Effector CD8-positive, alpha-beta T cell (primary cell): ENCODE measurements at places on chromosomes 7 and 10.

- no peak for DNase-seq
Observed at GRCh38 chr7:148115308-148115707, 475.3 kb upstream of the C7orf33 start.

GRCh38 chr10:17241611-17242333, 13.7 kb downstream of the VIM start:
- DNase-seq: no peak

DNA sequence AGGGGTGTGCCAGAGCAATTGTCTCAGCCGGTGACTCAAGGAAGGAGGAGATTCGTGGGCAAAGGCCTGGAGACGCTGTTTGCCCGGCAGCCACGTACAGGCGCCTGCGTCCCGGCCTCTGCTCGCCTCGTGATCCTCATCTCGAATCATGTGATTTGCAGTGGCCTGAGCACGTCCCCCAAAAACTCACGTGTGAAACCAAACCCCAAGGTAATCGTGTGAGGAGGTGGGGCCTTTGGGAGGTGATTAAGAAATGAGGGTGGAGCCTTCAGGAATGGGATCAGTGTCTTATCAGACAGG, 226.8 kb downstream of the TCERG1L start:
- no peak for DNase-seq

GRCh38 chr7:3028071-3028757, 15.5 kb downstream of the CARD11 start:
- DNase-seq: no peak

DNA sequence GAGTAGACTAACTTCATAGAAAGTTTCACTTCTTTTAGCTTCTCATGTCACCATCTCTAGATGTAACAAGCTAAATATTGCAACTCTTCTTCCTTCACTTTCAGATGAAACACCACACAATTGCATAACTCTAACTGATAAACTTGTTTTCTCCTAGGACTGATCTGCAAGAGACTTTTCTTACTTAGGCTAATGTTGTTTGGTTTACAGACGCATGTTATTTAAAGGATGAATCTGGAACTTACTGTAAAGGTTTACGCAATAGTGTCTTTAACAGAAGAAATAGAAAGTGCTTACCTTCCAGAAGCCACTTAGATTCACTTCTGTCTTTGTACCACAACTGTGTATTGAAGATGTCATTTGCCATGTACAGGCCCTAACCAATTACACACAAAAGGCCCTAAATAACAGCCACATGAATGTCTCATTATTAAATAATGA, 22.1 kb upstream of the ZC3HAV1 start:
- no peak for DNase-seq

DNA sequence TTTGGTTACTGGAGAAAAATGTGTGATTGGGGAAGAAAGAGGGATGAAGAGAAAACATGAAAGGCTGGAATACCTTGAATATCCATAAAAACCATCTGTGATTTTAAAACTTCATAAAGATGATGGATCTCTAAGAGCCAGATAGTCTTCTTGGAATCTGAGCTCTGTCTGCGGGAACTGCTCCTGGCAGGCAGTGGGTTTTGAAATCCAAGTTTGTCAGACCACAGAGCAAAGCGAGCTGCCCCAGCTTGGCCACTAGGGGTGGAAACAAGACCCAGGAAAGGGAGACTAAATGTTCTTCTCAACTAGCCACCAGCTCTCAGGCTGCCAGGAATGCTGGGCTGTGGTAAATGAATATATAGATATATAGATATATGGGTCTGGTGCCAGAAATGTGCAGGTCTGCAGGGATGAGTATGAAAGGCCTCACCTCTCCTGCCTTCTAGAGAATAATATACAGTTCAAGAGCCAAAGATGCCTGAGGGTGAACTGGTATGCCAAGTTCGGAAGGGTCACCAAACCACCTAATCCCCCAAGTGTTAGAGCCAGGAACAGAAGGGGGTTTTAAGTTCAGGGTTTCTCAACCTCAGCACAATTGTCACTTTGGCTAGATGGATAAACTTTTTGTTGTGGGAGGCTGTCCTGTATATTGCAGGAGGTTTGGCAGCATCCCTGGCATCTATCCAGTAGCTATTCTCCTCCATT, 208.8 kb downstream of the KCNMA1 start:
- no peak for DNase-seq

- DNase-seq: no peak
Observed at GRCh38 chr7:98860071-98860470, 9.7 kb downstream of the TMEM130 start.

- no peak for DNase-seq
Observed at GRCh38 chr10:1348773-1349050, 292.5 kb downstream of the WDR37 start.

DNA sequence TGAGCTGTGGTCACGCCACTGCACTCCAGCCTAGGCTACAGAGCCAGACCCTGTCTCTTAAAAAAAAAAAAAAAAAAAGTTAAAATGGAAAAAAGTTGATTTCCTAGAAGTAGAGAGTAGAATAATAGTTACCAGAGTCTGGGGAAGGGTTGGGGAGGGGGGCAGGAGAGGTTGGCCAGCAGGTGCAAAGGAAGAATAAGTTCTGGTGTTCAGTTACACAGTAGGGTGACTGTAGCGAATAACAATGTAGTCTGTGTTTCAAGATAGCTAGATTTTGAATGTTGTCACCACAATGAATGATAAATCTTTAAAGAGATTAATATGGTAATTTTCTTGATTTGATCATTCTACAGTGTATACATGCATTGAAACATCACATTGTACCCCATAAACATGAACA, 142.9 kb downstream of the NRF1 start:
- DNase-seq: no peak

DNA sequence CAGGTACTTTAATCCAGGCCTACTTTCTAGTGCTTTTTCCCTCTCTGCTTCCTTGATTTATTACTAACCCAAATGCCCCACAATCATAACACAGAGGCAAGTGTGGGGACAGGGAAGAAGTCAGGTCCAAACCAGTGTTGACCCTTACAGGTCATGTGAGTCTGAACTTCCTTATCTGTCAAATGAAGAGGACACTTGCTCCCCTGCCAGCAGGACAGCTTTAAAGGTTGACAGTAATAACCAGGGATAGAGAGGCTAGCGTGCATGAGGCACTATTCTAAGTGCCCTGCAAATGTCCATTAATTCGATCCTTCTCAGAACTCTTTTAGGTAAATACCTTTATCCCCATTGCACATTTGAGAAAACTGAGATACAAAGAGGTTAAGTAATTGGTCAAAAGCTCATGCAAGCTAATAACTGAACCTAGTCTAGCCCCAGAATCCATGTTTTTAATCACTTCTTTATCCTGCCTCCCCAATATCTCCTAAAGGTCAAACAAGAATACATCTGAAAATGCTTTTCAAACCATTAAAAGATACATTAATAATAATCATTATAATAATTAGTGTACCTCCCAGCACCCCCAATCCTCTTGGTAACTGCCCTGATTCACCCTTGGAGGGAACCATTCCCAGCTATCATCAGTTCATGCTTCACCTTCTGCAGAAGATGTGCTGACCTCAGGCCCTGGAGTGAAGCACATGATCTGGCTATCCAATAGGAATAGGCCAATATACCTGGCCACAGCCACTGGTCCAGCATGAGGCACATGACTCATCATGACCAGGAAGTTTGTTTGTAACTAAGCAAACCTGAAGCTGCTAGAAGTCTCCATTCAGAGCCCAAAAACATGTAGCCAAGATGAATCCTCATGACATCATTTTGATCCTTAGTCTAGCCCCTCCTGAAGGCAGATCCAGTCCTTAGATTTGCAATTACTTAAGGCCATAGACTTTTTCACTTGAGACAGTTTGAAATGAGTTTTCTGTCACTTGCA, 40.7 kb downstream of the SGMS1 start:
- no peak for DNase-seq

GRCh38 chr7:158759749-158760444, 55.3 kb upstream of the NCAPG2 start:
- DNase-seq: no peak

DNA sequence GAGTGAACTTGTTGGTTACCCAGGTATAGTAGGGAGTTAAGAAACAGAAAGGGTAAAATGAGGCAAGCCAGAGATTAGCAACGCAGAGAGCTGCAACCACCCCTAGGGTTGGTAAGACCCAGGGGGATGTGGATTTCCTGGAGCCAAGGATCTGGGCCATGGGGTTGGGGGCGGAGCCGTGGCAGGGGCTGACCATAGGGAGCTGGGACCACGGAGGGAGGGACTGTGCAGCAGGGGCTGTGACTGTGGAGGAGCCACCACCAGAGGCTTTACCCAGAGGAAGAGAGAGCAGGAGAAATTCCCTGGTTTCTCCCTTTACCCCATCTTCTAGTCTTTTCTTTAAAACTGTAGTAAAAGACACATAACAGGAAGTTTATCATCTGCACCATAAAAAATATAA, 58.6 kb upstream of the BAIAP2L1 start:
- DNase-seq: no peak

DNA sequence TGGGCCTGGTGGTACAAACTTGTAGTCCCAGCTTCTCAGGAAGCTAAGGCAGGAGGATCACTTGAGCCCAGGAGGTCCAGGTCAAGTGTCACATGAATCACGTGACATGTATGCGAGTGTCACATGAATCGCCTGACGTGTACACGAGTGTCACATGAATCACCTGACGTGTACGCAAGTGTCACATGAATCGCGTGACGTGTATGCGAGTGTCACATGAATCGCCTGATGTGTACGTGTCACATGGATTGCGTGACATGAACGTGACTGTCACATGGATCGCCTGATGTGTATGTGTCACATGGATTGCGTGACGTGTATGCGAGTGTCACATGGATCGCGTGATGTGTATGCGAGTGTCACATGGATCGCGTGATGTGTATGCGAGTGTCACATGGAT, 9.5 kb upstream of the ADARB2 start:
- no peak for DNase-seq

GRCh38 chr7:137977173-137977572, 24.7 kb downstream of the CREB3L2 start:
- no peak for DNase-seq

DNA sequence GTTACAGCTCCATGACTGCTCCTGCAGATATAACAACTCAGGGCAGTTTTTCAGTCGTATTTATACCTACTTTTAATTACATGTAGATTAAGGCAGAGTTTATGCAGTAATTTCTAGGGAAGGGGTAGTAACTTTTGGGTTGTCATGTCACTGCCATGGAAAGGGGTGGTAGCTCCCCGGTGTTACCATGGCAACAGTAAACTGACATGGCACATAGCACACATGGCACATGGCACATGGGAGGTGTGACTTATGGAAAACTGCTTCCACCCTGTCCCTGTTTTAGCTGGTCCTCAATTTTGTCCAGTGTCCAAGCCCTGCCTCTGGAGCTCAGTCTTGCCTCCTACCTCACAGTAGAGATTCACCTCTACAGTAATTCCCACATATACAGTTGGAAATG, 3.9 kb upstream of the TOMM7 start:
- DNase-seq: no peak

DNA sequence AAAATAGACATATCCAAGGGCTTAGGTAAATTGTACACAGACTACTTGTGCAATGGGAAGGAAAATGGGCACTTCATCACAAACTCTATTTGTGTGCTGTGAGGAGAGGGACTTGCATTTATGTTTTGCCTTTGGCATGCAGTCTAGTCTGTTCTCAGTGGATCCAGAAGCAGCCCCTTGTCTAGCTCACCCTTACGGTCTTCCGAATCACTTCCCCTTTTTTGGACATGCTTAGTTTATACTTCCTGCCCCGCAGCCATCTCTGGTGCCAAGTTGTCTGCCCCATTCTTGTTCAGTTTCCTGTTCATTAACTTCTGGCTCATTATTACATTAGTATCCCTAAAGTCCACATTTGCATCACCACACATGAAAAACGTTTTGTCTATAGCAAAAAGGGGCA, 161.6 kb downstream of the NRCAM start:
- DNase-seq: no peak

DNA sequence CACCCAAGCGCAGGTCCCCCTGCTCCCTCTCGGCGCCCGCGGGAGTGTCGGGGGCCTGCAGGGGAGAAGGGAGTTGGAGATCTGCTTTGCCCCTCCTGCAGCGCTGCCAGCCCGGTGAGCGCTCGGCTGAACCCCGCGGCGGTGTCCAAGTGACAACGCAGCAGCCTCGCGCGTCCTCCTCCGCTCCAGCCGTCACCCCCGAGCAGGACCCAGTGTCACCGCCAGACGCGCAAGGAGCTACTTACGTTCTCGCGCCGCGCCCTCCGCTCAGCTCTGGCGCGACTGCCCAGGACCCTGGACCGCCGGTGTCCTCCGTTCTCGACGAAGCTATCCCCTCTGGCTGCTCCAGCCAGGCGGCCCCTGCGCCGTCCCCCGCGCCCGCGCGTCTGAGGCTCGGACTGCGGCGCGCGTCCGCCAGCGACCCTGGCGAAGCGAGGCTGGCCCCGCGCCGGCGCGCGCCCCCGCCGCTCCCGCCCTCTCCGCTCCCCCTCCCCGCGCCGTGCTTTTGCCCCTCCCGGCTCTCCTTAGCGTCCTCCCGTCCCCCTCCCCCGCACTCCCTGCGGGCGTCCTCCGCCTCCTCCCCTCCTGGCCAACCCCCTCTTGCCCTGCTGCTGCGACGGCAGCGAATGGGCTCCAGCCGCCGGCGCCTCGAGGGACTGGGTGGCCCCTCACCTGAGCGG, at the start of gene NRCAM:
NRCAM (minus strand) TSS at position 439 of the 680 bp plus-strand sequence. CDS start 216,372 bp downstream, outside the sequence.
- peak; percentile 64 for DNase-seq

- peak; percentile 52 for DNase-seq
Observed at GRCh38 chr7:1579481-1580421, 9.9 kb upstream of the PSMG3 start.

DNA sequence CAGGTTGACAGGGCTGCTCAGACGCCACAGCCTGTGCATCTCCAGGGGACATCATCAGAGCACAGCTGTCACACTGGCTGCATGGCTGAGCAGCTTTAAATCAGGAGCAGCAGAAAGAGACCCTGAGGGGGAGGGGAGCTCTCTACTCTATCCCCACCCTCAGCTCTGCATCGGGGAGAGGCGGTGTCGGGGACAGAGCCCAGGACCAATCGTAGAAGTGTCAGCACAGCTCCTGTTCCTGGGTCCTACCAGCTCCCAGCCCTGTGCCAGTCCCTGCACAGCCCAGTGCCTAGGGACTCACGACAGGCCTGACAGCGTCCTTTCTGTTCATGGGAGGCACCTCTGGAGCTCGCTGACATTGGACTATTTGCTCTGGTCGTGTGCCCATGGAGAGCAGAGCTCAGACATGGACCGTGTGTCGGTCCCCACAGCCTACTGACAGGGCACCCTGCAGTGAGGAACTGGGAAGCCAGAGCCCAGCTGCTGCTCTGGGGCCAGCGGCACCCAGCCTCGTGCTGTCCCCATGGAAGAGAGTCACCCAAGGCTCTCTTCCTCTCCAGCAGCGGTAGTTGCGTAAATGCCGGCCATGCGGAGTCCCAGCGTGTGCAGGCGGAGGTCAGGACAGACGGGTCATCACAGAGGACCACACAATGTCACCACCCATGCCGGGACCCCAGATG, 20.4 kb upstream of the ANTXRL start:
- no peak for DNase-seq

GRCh38 chr10:96038476-96039387, 4.7 kb upstream of the CCNJ start:
- DNase-seq: no peak

DNA sequence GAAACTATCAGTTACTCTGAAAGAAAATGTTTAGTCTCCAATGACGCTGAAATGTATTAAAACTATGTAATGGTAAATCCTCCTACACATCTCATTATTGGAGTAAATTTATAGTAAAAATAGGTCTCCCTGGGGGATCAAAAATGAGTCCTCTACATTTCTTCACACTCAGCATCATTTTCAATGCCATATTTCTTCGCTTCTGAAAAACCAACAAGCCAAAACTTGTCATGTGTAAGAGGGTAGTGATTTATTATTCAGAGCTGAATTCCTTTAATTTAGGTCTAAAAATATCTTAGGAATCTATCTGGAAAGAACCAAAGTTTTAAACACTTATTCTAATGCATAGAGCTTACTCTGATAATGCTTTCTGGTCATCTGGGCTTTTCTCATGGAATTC, 3.0 kb downstream of the PDK4 start:
- no peak for DNase-seq
